ENCODE measurements at places on chromosomes 7 and 10.

- DNase-seq = no peak
Observed at GRCh38 chr7:6495597-6496262, 48.0 kb upstream of the DAGLB start.

DNA sequence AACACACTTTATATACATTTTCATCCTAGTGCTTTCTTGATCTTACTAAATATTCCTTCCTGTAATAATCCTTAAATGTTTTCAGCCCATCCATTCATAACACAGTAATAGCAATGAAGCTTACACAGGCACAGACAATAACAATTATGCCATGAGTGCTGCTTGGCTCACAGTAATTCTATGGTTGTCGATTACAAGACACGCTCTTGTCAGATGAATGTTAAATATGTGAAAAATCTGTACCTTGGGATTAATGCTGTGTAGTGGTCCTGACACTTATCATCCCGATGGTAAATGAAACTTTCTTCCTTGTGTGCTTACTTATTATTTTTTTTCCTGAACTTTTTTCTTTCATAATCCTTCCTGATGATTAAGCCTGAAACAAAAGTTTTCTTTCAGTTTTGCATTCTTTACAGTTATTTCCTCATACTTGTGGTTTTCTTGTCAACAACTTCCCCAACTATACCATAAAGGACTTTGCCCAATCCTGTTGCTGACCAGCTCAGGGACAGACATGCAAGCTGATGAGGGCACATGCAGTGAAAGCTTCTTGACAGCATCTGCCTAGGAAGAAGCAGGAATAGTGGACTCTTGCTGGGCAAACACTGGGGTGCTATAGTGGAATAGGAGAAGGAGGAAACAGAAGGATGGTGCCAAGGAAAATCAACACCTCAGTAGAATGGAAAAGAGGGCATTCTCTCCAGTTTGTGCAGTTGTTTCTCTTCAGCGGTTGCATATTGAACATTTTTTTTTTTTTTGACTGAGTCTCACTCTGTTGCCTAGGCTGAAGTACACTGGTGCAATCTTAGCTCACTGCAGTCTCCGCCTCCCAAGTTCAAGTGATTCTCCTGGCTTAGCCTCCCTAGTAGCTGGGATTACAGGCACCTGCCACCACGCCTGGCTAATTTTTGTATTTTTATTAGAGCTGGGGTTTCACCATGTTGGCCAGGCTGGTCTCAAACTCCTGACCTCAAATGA is 6.7 kb upstream of the MGAM2 start:
- DNase-seq = no peak

DNA sequence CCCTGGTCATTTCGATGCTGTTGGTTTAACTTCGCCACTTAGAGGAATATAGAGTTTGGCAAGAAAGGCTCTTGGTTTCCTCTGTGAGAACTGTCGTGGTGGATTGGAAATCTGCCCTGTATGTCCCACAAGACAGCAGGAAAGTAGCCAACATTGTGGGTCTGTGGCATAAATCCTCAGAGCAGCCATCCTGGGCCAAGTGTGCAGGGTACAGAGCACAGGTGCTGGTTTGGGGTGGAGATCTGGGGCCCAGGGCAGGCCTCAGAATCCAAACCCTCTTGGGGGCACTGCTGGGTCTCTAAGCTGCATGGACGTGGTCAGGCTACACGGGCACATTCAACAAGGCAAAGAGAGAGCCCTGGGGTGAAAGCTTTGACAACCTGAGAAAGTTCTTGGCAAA is 39.2 kb upstream of the TMEM273 start:
- DNase-seq = no peak

DNA sequence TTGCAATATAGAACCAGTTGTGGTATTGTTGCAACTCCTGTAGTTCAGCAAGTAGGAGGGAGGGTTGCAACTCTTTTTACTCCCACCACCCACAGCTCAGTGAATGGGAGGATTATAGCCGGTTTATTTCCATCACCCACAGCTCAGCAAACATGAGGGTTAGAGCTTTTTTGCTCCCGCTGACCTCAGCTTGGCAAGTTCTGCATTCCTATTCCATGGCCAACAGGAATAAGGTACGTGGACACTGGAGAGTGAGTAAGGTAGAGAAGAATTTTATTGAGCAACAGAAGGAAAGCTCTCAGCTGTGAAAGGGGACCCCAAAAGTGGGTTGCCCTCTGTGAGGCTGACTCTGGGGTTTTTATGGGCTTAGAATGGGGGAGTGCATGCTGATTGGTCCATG is 167.1 kb upstream of the SMIM30 start:
- no peak for DNase-seq

DNA sequence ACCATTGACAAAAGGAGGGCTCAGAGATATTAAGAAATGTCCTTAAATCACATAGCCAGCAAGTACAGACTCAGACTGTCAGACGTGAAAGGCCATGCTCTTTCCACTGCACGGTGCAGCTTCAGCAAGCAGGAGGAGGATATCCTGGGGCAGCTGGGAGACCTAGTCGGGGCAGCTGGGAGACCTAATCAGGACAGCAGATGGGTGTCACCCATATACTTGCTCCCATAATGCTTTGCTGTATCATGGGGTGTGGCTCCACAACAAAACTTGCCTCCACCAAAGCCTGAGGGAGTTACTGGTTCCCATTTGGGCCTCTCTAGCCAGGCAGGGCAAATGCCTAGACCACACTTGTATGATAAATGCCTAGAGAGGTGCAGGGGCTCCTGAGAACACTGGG is 55.4 kb downstream of the GRID1 start:
- DNase-seq = no peak

DNA sequence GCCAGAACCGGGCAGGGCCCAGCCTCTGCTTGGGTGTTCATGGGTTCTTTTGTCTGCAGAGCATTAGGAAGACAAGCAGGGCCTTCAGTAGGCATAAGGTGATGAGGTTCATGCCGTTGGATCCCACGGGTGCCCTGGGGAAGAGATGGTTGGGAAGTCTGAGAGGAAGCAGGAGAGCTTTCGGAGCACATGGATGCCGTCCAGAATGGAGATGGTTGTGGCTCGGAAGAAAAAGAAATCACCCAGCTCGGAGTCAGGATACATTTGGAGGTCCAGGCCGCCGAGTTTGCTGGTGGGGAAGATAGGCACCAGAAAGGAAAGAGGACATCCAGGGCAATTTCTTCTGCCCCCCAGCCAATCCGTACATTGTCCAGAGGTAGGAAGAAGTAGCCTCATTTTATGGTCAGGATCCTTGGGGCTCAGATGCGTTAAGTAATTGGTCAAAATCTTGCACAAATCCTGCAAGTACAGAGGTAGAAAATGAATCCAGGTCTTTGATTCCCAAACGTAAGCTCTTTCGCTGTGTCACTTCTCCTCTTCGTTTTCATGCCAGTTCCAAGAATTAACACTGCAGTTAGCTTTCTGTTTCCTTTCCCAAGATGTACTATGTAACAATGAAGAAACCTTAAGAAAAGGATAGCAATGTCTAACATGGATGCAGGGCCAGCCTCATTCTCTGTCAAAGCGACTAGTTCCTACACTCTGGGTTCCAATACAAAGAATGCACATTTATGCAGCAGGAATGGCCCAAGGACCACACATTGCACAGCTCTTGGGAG is 147.8 kb upstream of the KLF6 start:
- no peak for DNase-seq

DNA sequence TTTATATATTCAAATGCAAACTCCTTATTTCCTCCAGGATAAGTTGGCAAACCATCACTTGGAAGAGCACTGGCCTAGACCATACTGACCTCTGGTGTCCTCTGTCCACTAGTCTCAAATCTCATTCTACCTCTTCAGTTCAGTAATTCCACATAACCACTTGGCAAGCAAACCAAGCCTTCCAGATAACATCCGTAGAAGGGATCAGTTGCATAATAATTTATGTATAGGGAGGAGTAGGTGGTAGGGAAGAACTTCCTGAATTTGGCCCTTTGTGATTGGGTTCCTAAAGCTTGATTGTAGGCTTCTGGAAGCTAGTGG is 55.0 kb downstream of the WAC start:
- no peak for DNase-seq
